ENCODE measurements at places on chromosomes 7 and 10. TPM values are rescaled to one million over a fixed set of nuclear protein-coding genes. Genes with fewer than 3 reads are reported as not detected.
A peak's percentile ranks its signal among the peaks of the same experiment; 100 is the strongest.

GRCh38 chr10:97533888-97534287 is 35.2 kb downstream of the UBTD1 start:
- ATAC-seq = no peak

DNA sequence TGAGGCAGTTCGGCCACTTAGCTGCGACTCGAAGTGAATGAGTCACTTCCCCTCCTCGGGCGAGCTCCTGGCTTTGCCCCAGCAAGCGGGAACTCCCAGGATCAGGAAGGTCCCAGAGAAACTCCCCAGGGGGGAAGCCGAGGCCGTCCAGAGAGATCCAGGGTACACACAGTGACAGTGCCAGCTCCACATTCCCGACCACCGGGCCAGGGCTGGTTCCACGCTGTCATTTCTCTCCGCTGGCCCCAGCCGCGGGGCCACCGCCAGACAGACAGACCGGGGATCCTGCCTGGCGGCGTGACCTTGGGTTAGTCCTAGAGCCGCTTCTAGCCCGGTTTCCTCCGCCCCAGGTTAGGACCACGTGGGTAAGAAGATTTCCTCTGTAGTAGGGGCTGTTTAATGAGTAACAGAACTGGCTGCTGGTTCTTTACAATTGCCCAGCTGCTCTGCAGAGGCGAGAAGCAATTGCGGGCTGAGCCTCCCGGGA is 463 bp upstream of the UPP1 start:
- ATAC-seq = peak; percentile 46

GRCh38 chr7:159036916-159037605 is 107.6 kb downstream of the VIPR2 start:
- ATAC-seq = no peak

- ATAC-seq = peak; percentile 74
These were observed 87.9 kb downstream of the STRA8 start for GRCh38 chr7:135321556-135321955.

DNA sequence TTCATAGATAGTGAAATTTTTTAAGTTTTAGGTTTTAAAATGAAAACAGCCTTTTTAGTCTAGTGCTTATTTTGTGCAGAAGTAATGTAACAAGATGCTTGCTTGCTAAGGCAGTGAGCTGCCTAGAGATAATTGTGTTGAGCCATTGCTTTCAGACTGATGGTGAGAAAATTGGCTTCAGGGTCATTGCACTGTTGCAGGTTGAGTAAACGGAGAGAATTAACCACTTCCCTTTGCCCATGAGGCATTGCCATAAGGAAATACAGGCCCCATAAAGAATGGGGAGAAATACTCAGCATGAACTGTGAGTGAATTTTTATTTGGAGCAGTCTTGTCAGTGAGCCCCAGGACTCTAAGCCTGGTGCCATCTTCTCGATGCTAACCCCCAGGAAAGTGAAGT is 140.5 kb downstream of the LRRC4 start:
- ATAC-seq = no peak

DNA sequence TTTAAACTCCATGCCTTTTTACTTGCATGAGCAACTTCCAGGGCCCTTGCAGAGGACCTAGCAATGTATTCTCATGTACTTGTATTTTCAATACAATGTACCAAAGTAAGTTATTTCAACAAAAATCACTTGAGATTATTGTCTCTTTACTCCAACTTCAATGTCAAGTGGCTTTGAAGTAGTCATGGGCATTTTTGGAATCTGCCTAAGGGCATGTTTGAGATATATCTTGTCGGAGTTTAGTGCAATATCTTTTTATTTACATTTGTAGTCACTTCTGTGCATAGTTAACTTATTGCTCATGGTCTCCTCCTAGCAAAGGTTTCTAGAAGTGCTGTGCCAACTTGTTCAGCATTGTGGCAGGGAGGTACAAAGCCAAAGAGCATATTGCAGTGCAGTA is 508.7 kb upstream of the SEMA3D start:
- peak; percentile 67 for ATAC-seq

GRCh38 chr7:75635036-75635435 is 103.7 kb downstream of the HIP1 start:
- no peak for ATAC-seq

- ATAC-seq = no peak
These were observed 494.3 kb downstream of the AUTS2 start for GRCh38 chr7:70092314-70093204.

DNA sequence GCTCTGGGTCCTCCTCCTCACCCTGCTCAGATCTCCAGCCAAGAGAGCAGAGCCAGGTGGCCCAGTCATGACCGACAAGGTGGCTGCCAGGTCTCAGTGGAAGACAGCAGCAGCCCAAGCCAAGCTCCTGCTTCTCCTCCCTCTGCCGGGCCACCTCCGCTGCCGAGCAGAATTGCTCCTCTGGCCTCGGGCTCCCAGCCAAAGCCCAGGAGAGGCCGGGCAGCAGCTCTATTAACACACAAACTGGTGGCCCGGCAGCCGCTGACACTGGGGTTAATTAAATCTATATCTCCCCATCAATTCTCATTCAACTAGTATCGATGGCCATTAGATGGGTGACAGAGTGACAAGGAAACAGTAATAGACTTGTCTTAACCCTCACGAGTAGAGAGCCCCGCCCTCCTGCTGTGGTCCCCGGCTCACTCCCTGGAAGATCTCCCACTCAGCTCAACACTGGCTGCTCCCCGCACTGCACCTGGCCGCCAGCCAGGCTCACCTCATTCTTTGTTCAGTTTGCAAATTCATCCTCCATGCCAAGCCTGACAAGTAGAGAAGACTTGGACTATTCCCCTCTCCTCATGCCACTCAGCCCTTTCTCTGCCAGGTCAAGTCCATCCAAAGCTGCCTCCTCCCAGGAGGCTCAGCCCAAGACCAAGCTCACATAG is 74.1 kb upstream of the UNC5B start:
- no peak for ATAC-seq

DNA sequence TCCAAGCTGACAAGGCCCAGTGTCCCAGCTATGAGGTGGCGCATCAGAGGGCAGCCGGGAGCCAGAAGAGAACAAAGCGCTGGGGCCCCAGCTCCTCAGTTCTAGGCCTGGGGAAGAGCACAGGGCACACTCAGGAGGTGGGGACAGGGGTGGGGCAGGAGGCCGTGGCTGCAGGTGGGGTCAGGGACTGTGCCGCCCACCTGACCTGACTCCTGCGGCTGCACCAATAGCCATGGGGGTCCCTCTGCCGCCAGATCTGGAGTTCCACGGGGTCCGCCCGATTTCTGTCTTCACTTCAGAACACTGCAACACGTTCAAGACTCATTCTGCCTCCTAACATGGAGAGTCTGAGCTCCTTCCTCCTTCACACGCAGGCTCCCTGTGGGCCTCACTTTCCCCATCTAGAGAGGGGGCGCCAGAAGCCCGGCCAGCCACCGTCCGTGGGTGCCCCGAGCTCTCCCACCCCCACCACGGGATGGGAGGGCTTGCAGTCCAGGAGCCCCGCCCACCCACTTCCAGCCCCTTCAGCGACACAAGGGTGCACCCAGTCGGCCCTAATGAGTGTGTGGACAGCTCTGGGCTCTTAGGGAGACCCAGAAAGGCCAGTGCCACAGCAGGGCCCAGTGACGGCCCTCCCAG is 278.3 kb downstream of the MAD1L1 start:
- ATAC-seq = no peak

DNA sequence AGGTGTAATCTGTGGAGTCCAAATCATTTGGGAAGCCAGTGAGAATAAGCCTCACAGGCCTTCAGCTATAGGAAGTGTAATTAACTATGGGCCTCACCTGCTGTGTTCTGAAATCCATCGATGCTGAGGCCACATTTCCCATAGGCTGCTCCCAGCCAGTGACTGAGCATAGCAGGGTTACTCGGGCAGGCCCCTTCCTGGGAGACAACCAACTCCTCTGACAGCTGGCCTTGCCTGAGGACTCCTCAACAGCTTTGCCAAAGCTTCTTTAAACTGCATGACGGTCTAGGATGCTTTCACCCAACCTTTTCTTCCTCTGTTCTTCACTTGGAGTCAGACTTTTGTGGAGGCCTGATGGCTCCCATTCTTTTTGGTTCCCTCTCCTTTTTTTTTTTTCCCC is 63.8 kb upstream of the SMNDC1 start:
- ATAC-seq = no peak

The PHYHIPL gene
- not detected for total RNA-seq

The PRKG1 gene
- 0.80 TPM for total RNA-seq

The IGFBP1 gene
- total RNA-seq = not detected

The PRF1 gene
- 0.28 TPM for total RNA-seq
